ENCODE measurements at places on chromosomes 2 and 18.

DNA sequence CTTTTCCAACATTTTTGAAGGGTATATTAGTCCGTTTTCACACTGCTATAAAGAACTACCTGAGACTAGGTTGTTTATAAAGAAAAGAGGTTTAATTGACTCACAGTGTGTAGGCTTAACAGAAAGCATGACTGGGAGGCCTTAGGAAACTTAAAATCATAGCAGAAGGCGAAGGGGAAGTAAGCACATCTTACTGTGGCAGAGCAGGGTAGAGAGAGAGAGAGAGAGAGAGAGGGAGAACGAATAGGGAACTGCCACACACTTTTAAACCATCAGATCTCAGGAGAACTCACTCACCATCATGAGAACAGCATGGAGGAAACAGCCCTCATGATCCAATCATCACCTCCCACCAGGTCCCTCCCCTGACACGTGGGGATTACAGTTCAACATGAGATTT is 420.3 kb downstream of the SOCS6 start:
- no peak for DNase-seq
- H3K36me3 ChIP-seq: peaks cover 12% of the 10 kb centered on the region
- no peak overlapping the region for H3K27ac ChIP-seq
- no peak overlapping the region for H3K4me3 ChIP-seq

GRCh38 chr2:42722320-42723190 is 41.4 kb downstream of the OXER1 start:
- no peak for DNase-seq
- H3K36me3 ChIP-seq: no peaks in the 10 kb centered on the region
- H3K4me1 ChIP-seq: peaks cover 2% of the 10 kb centered on the region
- H3K27ac ChIP-seq: no peak overlapping the region

- no peaks in the 10 kb centered on the region for H3K36me3 ChIP-seq
- peaks cover 29% of the 10 kb centered on the region for H3K4me1 ChIP-seq
- peaks cover 13% of the 10 kb centered on the region for H3K27me3 ChIP-seq
These were observed 139.4 kb downstream of the WDSUB1 start for GRCh38 chr2:159146996-159147666.

GRCh38 chr2:153227981-153228380 is 250.6 kb downstream of the RPRM start:
- peaks cover 6% of the 10 kb centered on the region for H3K36me3 ChIP-seq
- no peaks in the 10 kb centered on the region for H3K27me3 ChIP-seq
- H3K4me3 ChIP-seq: no peak overlapping the region
- no peak for DNase-seq

DNA sequence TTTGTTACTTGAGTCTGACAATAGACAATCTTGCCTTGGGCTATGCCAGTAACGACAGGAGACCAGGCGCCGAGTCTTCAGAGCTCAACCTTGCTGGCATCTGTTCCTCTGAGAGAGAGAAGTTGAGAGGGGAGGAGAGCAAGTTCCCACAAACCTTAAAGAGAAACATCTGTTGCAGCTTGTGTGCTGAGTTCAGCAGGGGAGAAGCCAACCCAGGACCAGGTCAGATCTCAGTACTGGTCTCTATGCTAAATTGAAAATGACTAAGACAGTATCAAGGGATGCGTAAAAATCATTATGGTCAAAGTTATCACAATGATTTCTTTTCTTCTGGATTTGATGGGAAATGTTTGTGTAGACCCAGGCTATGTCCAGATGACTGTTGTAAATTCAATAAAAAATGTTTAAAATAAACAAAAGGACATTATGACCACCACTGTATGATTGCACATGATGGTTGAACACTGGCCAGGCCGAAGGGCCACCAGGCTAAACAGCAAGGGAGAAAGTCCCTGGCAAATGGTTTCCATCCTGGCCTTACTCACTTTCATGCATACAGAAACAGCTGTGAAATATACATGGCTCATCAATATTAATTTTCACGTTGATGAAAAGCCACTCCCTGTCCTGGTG is 100.3 kb upstream of the PMAIP1 start:
- no peaks in the 10 kb centered on the region for H3K4me1 ChIP-seq
- H3K36me3 ChIP-seq: no peaks in the 10 kb centered on the region
- H3K27ac ChIP-seq: no peak overlapping the region
- DNase-seq: no peak
- H3K4me3 ChIP-seq: no peak overlapping the region

- H3K36me3 ChIP-seq: no peaks in the 10 kb centered on the region
- H3K27ac ChIP-seq: peak overlapping the region; percentile 91
- no peak for DNase-seq
- H3K4me3 ChIP-seq: peak overlapping the region; percentile 95
- peaks cover 4% of the 10 kb centered on the region for H3K27me3 ChIP-seq
These were observed 732 bp upstream of the ANXA4 start for GRCh38 chr2:69741229-69741574.

DNA sequence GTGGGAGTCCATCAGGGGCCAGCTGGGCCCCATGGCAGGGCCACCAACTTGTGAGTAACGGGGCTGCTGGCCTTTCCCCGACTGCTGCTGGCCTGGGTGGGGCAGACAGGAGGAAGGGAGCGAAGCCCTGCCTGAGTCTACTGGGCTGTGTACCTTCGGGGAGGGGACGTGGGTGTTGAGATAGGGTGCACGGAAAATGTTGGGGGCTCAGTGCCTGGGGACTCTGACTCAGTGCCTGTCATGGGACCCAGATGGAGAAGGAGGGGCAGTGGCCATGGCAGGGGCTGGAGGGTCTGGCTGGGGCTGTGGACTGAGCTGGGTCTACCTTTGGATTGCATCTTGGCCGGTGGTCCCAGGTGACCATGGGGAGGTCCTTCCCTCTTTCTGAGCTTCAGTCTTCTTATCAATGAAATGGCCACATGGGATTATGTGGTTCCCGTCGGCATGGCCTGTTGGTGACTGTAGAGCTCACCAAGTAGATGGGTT is 4.0 kb downstream of the SLC4A3 start:
- H3K4me1 ChIP-seq: peaks cover 4% of the 10 kb centered on the region
- no peak overlapping the region for H3K27ac ChIP-seq
- H3K27me3 ChIP-seq: peaks cover 7% of the 10 kb centered on the region

DNA sequence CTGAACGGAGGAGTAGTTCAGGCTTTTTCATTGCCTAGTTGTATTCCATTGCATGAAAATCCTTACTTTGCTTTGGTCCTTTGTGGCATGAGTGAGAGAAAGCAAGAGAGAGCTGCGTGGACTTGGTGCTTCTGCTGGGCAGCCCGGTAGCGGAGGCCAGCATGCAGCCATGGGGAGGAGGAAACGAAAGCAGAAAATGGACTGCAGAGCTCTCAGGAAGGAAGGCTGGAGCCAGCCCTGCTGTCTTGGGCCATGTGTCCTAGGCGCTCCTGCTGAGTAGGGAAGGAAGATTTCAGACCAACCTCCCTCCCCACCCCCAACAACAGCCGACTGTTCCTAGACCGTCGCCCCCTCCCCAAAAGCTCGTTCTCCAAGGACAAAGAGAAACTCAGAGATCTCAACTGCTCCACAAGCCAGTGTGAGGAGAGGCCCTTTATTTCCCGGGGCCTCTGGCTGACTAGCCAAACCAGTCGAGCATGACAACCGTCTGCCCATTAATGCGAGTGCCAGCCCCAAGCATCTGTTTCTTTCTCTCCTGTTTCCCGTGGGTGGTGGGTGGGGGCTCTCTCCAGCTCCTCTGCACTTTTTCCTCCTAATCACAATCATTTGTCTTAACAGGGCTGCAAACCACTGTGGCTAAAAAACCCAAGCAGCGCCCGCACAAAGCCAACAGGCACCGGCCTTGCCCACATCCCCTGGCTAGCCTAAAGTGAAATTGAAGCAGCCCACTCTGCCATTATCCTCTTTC is 66.8 kb upstream of the FZD7 start:
- no peaks in the 10 kb centered on the region for H3K36me3 ChIP-seq
- no peak overlapping the region for H3K27ac ChIP-seq
- H3K4me3 ChIP-seq: no peak overlapping the region
- no peak for DNase-seq

DNA sequence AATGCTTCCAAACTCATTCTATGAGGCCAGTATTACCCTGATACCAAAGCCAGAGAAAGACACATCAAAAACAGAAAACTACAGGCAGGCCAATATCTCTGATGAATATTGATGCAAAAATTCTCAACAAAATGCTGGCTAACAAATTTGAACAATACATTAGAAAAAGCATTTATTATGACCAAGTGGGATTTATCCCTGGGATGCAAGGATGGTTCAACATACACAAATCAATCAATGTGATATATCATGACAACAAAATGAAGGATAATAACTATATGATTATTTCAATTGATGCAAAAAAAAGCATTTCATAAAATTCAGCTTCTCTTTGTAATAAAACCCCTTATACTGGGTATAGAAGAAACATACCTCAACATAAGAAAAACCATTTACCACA is 550.9 kb downstream of the ADCYAP1 start:
- H3K27me3 ChIP-seq: no peaks in the 10 kb centered on the region
- DNase-seq: no peak
- H3K27ac ChIP-seq: no peak overlapping the region
- H3K36me3 ChIP-seq: peaks cover 6% of the 10 kb centered on the region

All from natural killer cell treated with Interleukin-12 subunit alpha and Interleukin-12 subunit beta and Interleukin-15 and Interleukin-18, amount 100 ng/mL, for 72 hours (primary cell).